Glomerular endothelial cell (primary cell): ENCODE measurements at places on chromosomes 4 and X. TPM values are rescaled to one million over a fixed set of nuclear protein-coding genes. Genes with fewer than 3 reads are reported as not detected.
A peak's percentile ranks its signal among the peaks of the same experiment; 100 is the strongest.

The CT55 gene
- total RNA-seq: not detected in 2 replicates

DNA sequence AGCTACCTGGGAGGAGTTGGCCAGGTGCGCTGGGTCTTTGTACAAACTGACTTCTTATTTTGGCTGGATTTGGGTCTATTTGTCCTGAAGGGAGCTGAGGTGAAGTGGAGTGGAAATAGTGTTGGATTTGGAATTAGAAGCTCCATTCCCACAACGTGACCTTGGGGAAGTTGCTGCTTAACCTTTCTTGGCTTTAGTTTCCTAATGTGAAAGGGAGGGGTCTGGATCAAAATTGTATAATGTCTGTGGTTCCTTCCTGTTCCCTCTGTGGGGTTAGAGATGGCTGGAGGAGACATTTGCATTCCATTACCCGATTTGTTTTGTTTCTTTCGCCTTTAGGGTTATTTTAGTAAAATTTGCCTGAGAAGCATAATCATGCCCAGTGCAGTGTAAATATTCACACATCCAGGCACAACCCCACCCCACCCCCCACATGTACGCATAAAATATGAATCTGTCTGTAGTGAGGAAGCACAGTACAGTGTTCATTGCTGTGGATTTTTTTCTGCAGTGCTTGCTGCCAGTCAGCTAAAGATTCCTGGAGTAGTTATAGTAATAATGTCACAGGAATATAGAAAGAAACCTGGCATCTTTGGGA is 21.5 kb downstream of the JADE1 start:
- DNase-seq: no peak

GRCh38 chr4:8591626-8592365 is 769 bp upstream of the CPZ start:
- no peak for DNase-seq

- peak; percentile 12 for DNase-seq
Measured at GRCh38 chr4:72286185-72286584, 254.4 kb downstream of the NPFFR2 start.

DNA sequence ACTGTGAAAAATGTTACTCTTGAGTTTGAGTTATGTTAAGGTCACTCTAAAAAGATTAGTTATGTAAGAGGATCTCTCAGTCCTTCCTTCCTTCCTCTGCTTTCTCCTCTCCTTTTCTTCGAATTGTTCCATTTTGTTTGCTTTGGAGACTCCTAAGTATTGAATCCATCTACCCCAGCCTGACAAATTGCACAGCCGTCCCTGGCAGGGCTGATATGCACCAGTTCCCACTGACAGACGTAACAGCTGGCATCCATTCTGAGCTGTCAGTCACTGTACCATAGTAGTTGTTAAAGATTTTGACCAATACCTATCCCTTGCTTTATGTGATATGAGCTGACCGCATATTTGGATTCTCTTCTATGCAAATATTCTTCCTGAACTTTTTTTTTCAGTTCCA is 210.7 kb upstream of the IGFBP7 start:
- no peak for DNase-seq

- no peak for DNase-seq
Measured at GRCh38 chrX:47587906-47588735, 5.9 kb downstream of the TIMP1 start.

The JAKMIP1 gene
- not detected in 2 replicates for total RNA-seq

The GDPD2 gene
- not detected in 2 replicates for total RNA-seq
